M059J (cell line): ENCODE measurements at places on chromosomes 6 and 20.

DNA sequence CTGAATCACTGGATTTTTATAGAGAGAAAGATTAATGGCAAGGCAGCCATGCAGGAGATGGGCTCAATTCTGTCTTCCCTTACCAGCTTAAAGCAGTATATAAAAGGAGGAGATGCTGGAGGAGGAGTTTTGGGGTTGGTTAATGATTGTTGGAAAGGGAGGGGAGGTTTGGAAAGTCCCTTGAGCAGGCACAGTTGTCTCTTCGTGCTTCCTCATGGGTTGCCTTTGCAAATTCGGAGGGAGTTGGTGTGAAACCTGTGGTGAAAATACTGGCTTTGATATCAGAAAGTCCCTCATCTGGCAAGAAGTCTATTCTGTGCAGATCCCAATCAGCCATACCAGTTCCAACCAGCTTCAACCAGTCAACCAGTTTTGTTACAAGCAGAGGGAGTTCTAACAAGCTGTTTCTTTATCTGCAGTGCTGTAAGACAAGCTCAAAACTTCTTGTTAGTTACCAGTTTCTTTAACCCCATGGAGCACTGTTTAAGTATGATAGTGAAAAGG lies 107.0 kb downstream of the HIVEP1 start:
- DNase-seq, result no peak

GRCh38 chr6:6217855-6218758 lies 102.4 kb downstream of the F13A1 start:
- DNase-seq, result peak; percentile 25

DNA sequence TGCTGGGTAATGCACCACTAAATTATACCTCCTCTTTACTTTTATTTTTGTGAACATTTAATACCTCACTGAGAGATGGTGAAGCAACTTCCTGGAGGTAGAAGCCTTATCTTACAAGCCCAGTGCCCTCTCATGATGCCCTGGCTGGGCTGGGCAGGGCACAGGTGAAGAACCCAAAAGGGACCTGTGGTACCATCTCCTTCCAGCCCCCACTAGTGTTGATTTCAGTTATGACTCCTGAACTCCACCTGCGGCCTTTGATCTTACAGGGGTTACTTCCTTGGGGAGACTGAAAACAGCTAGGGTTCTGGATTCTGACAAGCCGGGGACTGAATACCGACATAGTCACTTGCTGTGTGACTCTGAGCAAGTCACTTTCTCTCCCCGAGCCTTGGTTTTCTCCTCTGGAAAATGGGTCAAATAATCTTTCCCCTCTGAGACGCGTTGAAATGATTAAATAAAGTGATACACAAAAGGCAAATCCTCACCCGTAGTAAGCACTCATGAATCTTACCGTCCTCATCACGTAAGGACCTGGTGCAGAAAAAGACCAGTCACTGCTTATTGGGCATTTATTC lies 1.2 kb downstream of the SLC13A3 start:
- DNase-seq, result no peak

- DNase-seq, result no peak
These were observed 371.9 kb downstream of the ZFAND3 start for GRCh38 chr6:38191418-38191817.
